NCI-H226 (cell line): ENCODE measurements at places on chromosomes 3 and 15.

- DNase-seq: no peak
Measured at GRCh38 chr15:55334371-55334770, 15.3 kb downstream of the PIGB start.

GRCh38 chr3:58214484-58215316 is 3.9 kb upstream of the DNASE1L3 start:
- DNase-seq: peak; percentile 29

- DNase-seq: peak; percentile 54
Measured at GRCh38 chr3:61645148-61645547, 83.8 kb downstream of the PTPRG start.

DNA sequence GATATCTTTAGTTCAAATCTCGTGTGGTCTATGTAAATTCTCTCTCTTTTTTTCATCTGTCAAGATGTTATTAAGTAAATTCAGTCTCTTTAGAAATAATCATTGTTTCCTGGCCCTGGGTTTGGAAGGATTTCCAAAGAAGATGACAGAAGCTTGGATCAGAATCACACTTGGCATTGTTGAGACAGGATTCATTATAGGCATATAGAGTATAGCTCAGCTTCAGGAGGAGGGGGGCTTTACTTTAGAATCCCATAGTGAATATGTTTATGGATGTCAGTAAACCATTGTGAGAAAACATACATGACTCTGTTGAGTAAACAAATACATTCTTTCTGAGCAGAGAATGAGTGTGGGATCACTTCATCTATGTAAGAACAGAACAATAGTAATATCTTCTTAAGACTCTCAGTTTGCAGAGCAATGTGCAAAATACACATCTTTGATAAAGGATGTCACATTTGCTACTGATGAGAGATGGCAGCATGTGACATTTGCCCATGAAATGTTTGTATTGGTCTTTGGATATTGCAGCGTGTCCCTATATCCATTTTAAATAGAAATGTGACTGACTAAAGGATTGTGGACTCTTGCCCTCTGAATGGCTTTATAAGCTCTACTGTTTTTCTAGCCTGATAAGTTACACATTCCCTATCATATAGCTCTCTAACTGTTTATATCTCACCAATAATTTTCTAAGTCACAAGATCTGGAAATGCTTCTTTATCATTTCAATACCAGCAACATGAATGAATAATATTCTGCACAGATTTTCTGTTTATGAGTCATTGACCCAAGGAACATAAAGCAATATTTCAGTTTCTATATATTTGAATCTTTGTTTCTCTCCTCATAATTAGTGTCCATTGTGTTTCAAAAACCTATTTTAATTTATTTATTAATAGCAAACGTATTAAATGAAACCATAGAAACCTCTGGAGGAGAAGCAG is 95.6 kb upstream of the THRB start:
- DNase-seq: no peak

DNA sequence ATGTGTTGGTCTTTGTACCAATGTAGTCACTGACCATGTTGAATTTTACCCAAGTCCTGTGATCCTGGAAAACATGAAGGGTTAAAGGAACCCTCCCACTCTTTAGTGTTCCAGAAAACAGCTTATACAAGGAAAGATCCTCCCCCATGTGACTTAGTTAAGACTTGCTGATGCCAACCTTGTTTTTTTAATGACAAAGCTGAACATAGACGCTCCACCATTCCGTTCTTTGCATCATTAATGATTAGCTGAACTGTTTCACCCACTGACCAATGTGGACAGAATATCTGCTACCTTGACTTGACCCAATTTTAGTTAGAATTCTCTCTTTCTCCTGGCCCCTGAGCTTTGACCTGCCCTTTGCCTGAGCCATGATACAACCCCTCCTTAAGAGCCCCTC is 3.5 kb upstream of the WDR72 start:
- DNase-seq: no peak

DNA sequence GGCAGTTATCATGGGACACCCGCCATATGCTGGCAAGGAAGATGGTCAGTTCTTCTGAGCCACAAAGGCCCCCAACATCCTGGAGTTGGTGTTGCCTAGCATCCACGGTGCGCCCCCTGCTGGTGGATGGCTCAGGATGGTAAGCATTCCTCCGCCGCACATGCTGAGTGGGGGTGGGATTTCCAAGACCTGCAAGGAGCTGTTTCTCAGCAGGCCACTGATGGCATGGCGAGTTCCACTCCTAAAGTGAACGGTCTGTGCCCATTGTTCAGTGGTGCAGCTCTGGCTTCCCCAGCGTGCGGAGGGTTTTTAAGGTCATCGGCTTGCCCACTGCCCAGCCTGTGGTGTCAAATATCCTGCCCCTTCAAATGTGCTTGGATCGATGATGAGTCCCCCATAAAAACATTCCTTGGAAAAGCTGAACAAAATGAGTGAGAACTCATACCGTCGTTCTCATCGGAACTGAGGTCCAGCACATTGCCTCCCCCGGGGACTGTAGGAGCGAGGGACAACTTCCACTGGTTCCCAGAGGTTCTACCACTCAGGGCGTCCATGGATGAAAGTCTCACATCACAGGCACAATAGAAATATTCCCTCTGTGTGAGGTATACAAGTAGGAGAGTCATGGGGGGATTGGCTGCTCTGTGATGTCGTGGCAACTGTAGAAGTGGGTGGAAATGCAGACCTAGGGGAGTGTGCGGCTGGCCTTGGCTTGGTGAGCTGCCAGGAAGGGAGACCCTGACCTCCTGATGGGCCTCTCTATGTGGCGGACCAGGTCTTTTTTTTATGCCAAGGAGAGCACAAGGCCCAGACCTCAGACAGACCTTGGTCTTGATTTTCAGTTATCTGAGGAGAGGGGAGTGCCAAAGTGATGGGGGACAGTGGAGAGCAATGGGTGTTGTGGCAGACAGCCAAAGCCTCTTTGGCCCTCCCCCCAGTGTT is 102.0 kb downstream of the SNRPN start:
- DNase-seq: no peak

DNA sequence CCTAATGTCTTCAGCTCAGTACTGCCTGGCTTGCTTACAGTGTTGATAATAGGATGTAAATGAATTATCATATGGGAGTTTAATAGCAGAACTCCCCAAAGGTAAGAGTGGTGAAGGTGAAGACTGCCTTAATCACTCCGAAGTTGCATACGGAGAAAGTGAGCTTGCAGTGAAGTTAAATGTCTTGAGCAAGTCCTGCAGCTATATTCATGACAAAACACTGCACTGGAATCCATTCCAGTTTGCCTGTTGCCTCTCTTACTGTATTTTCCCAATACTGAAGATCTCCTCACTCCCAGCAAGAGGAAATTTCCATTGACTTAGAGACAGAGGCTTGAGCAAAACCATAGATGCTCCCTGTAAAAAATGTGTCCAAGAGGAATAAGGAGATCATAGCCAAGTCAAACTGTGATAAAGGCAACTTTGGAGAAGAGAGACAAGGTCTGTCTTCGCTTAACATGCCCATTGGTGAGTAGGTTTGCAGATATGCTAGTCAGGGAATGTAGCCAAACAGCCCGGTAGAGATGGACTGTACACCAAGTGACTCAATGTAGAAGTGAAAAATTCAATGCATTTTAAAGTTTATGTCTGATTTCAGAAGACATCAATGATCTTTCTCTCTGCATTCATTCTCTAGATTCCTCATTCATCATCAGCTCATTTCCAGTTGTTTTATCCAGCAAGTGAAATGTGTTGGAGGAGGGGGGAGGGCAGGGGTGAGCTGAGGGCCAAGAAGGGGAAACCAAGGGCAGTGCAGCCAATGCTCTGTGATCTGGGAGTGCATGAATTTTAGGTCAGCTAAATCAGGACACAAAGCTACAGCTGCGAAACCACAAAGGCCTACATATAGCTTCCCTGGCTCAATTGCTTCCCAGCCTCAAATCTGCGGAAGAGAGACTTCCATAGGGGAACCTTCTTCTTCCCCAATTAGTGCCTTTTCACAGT is 667.1 kb upstream of the NR2F2 start:
- DNase-seq: peak; percentile 31

GRCh38 chr3:54832876-54833275 is 95.0 kb downstream of the LRTM1 start:
- no peak for DNase-seq

GRCh38 chr15:100078511-100079220 is 263.1 kb downstream of the ADAMTS17 start:
- no peak for DNase-seq

DNA sequence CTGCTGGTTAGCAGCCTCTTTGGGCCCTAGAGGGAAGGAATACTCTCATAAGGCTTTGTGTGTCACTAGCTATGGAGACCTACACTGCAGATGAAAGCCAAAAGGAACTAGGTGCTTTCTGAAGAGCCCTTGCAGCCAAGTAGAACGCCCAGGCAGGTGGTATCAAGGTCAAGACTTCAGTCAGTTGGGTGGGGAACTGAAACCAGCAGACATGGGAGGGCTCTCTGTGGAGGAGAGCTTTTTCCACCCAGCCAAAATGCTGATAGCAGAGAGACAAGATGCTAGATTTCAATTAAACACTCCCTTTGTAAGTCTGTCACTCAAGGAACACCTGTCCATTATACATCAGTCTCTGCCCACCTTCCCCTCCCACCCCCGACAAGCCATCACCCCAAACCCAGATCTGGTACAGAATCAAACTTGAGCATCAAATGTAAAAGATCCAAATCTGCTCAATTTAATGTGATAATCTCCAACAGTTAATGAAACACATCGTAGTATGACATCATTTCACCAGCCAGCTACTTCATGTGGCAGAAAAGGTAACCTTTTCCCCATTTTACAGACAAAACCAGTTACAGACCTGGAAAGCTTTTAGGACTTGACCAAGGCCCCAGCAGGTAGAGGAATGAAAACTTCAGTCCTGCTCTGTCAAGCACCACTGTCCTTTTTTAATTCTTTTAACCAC is 14.6 kb downstream of the MRPS25 start:
- no peak for DNase-seq

DNA sequence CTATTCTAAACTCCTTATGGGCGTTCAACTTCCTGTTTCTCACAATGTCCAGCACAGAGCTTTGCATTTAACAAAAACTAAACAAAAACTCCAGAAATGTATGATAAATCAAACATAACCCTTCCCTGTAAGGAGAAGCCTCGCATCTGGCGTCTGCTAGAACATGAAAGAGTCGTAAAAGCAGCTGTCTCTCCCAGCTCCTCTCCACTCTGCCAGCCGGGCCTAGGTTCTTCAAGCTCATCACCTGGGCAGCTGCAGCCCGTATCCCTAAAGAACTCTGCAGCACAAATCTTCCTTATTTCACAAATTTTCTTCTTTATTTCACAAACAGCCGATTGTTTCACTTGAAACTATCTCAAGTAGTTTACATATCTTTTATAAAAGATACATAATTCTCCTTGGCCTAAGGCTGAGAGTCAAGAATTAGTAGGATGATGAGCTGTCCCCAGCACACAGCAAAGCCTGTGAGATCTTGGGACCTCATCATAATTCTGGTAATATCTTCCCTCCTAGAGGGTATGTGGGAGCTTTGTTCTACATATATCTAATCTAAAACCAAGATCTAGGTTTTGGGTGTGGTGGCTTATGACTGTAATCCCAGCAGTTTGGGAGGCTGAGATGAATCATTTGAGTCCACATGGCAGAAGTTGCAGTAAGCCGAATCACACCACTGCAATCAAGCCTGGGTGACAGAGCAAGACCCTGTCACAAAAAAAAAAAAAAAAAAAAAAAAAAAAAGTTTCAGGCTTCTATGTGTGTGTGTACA is 35.3 kb downstream of the ANXA2 start:
- peak; percentile 36 for DNase-seq

GRCh38 chr3:188918093-188918492 is 253.7 kb upstream of the TPRG1 start:
- peak; percentile 68 for DNase-seq

GRCh38 chr15:93997071-93997658 is 234.2 kb upstream of the MCTP2 start:
- no peak for DNase-seq

GRCh38 chr3:120438665-120439370 is 12.0 kb downstream of the FSTL1 start:
- DNase-seq: no peak

- DNase-seq: no peak
Measured at GRCh38 chr3:172601066-172601832, 78.0 kb upstream of the TNFSF10 start.

GRCh38 chr3:7264196-7264526 is 403.2 kb downstream of the GRM7 start:
- DNase-seq: no peak

DNA sequence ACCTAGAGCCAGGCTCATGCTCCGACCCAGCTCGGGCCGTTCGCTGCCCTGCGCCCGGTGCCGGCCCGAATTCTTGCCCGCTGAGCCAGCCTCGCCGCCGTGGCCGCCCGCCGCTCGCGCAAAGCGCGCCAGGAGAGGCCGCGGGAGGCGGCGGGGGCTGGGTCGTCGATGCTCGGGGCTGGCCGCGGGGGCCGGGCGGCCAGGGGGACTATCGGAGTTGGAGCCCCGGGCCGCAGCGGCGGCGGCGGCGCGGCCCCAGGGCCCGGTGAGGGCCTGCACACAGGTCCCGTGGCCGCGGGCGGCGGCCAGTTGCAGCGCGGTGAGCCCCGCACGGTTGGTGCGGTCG is 1.1 kb downstream of the ANKRD63 start:
- DNase-seq: no peak

- DNase-seq: no peak
Measured at GRCh38 chr15:69934607-69935006, 163.1 kb downstream of the TLE3 start.

DNA sequence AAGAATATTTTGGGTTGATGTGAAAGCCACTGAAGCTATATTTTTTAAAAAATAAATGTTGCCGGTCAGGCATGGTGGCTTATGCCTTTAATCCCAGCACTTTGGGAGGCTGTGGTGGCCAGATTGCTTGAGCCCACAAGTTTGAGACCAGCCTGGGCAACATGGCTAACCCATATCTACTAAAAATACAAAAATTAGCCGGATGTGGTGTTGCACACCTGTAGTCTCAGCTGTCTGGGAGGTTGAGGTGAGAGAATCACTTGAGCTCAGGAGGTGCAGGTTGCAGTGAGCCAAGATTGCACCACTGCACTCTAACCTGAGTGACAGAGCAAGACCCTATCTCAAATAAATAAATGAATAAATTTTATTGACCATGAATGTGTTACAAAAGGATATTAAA is 39.6 kb downstream of the GOLM2 start:
- DNase-seq: no peak

DNA sequence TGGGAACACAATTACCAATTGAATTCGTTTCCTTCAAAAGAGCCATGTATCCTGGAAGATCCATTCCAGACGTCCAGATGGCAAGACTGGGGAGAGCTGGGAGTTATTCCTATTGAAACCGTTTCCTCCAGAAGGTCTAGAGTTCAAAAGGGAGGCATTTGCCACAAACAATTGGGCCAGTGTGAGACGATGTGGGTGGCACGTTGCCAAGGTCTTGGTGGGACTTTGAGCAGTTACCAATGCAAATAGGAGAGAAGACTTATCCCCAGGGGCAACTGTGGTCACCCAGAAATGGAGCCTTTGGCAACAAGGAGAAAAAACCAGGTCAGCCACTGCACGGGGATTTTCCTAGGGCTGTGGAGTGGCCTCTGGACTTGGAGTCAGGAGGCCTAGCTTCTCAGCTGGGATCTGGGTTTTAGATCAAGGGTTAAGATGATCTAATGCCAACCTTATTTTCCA is 29.6 kb upstream of the TLE3 start:
- DNase-seq: no peak
